Mucosa of descending colon (tissue), 3 donors: ENCODE measurements at places on chromosomes 5 and 9.
A peak's percentile ranks its signal among the peaks of the same experiment; 100 is the strongest.

DNA sequence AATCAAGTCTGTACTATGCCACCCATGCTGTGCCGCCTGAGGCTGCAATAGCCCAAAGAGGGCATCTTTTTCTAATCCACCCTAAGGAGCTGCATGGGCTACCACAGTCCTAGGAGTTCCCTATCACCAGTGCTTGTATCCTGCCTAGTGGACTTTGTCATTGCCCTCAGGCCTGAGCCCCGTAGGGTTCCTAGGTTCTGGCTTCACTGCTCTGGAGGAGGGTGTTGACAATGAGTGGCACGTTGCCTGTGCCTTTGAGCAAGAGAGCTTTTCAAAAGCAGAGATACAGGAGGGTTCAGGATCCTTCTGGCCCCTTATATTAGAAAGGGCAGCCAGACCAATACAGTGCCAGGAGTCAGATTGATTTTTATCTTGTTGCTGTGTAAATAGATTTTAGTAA lies 93.0 kb downstream of the PRDM6 start:
- DNase-seq, result no peak

DNA sequence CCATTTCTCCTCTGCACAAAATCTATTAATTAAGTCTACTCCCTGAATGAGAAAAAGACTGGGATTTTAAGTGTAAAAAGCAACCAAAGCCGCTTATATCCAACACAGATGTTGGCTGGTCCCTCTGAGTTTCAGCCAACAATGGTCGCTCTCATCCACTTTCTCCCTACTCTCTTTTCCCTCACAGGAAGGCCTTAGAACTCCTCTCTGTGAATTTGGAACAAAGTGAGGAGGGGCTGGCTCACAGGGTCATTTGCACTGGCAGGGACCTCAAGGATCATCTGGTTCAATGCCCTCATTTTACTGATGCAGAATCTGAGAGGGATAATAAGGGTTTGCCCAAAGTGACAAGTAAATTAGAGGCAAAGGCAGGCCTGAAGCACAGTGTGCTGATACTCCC lies 64.0 kb downstream of the DPYSL3 start:
- no peak for DNase-seq

- DNase-seq, result no peak
Observed at GRCh38 chr9:34291023-34291422, 38.0 kb downstream of the KIF24 start.

DNA sequence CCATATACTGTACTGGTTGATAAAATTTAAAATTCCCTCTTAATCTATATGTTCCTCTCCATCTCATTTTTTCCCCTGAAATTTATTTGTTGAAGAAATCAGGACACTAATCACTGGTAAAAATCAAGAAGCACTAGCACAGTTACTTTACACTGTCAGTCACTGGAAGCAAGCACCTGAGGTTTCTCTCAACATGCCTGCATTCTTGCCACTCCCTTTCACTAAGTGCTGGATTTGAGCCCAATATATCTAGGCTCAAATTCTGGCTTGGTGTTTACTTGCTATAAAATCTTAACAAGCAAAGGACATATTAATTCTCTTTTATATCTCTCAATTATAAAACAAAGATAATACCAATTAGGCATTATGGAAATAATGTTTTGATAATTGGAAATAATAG lies 58.6 kb downstream of the DIAPH1 start:
- no peak for DNase-seq

GRCh38 chr5:95628933-95629332 lies 9.0 kb downstream of the GPR150 start:
- no peak for DNase-seq

DNA sequence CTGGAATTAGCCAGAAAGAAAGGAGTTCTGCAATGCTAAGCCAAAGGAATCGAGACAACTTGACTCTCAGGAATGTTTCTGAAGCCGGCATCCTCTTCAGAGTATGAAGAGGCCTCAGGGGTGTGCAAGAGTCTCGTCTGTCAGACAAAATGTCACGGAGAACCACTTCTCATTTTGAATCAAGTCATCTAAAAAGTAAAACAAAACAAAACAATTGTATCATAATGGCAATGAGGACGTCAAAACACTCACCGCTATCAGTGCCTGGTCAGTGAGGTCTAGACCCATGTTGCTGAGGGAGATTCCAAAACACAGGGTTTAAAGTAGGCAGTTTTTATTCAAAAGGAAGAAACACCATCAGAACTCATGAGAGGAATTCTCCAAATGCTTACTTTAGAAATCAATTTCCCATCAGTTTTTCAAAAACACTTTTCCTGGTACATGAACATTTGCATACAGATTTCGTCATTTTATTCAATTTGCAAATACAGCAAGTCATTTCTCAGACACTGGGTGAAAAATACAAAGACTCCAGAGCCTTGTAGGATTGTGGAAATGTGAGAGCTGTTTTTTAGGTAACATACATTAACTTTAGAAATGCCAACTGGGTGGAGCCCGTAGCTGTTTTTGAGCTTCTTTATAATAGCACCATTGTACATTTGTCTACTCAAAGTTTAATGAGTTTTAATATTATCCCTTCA lies 89.5 kb upstream of the MAP3K1 start:
- no peak for DNase-seq

DNA sequence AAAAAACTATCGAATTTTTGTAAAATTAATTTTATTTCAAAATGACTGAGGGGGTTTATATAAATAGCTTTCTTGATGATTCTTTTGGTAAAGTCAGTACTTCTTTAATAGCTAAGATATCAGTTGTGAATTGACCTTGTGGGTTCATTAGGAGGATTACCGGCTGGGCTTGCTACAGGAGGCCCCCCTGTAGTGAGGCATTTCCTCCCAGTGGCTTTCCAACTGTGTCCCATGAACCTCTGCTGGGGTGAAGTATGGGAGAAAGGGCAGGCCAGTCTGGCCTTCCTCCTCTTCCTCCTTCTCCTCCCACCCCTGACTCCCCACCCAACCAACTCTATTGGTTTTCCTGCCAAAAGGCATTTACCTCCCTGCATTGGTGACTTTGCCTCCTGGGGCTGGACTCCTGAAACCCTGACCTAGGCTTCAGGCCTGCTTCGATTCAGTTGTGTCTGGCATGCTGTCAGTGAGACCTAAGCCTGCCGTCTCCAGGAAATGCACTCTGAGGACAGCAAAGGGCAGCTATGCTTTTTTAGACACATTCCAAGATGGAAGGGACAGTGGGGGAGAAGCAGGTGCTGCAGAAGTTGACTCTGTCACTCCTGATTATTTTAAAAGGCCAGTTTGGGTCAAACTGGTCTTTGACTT lies 144.8 kb downstream of the HSPA4 start:
- no peak for DNase-seq

GRCh38 chr9:86408121-86408520 lies 53.9 kb upstream of the TUT7 start:
- no peak for DNase-seq

- no peak for DNase-seq
Observed at GRCh38 chr5:169933127-169933526, 47.2 kb downstream of the INSYN2B start.

DNA sequence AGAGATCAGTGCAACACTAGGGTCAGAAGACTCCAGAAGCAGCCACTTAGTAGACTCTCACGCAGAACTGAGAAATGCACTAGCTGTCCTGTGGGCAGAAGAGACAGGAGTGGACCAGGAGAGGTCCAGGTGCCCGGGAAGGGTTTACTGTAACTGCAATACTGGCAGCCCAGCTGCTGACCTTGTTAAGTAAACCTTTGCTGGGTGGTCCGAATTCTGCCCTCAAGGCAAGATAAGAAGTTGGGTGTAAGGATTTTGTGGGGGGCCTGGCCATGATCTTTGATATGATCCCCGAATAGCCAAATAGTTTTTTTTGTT lies 91.3 kb downstream of the PDE6A start:
- no peak for DNase-seq

GRCh38 chr9:70438341-70438928 lies 24.0 kb upstream of the KLF9 start:
- peak; percentile 55 for DNase-seq

DNA sequence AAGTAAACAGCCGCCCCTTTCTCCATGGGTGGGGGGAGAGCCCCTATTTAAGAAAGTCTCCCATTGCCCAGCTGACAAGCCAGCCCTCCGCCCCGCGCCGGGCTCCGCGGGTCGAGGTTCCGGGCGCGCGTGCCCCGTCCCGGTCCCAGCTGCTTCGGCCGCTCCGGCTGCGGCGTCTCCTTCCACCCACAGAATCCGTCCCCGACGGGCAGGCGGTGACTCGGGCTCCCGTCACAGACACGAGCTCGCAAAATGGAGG lies 223 bp downstream of the NR3C1 start:
- no peak for DNase-seq

DNA sequence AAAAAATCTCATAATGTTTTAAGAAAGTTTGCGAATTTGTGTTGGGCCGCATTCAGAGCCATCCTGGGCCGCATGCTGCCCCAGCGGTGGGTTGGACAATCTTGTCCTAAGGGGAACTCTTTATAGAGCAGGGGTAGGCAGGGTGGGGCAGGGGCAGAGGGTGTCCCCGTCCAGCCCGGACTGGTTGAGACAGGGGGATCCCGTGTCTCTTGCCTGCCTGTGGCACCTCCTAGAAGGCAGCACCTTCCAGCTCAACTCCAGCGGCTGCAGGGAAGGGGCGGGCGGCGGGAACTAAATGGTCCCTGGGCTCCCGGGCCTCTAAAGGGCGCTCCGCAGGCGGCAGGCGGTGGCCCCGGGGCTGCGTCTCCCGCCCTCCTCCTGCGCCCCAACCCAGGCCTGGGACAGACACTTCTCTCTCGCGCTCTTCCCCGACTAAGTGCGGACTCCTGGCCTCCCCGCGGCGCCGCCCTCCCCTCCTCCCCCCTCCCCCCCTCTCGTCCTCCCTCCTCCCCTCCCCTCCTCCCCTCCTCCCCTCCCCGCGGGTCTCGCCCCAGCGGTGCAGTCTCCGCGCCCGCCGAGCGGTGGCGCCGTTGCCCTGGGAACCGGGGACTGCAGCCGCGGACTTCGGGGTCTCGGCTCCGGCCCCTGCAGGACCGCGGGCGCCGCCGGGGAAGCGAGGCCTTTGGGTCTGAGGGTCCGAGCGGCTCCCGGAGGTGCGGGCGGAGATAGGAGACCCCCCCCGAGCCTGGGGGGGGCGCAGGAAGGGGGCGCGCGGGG lies 132.6 kb downstream of the MRPL36 start:
- no peak for DNase-seq

GRCh38 chr9:70613024-70613768 lies 198.7 kb upstream of the KLF9 start:
- no peak for DNase-seq

DNA sequence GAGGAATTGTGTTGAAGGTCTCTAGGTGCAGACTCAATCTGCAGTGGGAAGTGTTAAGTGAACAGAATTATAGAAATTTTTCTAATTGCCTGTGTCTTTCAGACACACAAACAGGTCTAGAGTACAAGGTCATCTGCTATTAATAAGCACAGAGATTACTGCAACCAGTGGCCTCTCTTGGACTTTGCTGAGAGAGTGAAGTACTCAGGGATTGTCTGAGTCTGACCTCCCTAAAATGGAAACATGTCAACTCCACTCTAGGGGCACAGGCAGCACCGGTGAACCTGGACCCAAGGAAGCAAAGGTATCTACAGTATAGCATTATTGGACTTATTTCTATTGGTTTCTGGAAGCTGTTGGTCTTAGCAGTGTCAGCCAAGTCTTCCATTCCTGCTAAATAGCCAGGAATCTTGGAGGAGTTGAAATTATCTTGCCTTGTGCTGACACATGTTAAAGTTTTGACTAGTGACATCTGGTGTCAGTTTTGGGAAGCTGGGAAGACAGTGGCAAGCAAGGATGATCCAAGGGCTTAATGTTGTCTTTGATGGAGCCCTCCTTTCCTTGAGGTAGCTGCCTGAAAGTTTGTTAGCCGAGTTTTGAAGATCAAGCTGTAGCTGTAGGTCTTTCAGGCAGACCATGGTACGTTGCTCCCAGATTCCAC lies 61.1 kb upstream of the NMUR2 start:
- DNase-seq, result no peak

DNA sequence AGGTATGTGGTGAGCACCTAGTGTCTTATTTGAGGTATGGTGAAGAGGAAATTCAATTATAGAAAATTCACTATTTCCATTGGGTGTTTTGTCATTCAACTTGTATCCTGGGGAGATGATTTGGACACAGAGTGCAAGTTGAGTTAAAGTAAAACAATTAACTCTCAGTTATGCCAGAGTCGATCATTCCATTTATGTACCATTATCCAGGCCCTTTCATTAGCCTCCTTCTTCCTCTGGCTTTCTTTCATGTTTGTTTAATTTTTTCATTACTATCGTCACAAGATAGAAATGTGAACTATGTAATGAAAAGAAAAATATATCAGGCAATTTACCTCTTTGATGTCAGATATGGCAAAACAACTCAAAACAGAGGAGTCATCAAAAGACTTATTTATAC lies 1347.2 kb upstream of the NUDT12 start:
- no peak for DNase-seq

- no peak for DNase-seq
Observed at GRCh38 chr5:56447232-56447631, 214.1 kb upstream of the ANKRD55 start.

DNA sequence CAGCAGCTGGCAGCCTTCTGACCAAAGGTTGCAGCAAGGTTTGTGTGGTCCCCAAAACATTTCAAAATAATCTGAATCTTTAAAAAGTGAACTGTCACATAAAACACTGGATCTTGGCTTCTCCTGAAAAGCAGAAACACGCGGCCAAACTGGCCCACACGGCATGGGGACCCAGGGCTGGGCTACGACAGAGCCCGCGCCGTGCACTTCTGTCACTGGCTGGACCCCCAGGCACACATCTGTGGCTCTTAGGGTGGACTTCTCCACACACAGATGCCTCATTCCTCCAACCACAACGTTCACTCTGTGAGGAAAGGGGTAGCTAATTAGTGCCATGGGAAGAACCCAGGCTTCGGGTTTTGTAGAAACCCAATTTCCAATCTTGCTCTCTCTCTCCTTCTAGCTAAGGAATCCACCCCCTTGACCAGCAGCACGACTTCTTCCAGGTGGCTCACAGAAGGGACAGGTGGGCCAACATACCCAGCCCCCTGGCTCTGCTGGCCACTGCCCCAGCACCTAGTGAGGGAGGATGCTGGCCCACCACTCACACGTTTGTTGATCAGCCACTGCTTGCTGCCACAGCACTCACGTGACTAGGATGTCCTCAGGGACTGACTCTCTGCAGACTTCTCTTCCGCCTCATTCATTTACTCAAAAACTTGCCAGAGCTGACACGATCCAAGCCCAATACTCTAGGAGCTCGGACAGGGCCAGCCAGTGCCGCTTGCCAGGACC lies 17.9 kb downstream of the LMAN2 start:
- peak; percentile 3 for DNase-seq

- no peak for DNase-seq
Observed at GRCh38 chr9:98306384-98307145, 51.1 kb upstream of the TBC1D2 start.
